Activated CD4-positive, CD25-positive, alpha-beta regulatory T cell treated with anti-CD3 and anti-CD28 coated beads, Interleukin-2, amount 50 U/mL, for 72 hours (primary cell): ENCODE measurements at places on chromosomes 3 and 15.
A peak's percentile ranks its signal among the peaks of the same experiment; 100 is the strongest.

DNA sequence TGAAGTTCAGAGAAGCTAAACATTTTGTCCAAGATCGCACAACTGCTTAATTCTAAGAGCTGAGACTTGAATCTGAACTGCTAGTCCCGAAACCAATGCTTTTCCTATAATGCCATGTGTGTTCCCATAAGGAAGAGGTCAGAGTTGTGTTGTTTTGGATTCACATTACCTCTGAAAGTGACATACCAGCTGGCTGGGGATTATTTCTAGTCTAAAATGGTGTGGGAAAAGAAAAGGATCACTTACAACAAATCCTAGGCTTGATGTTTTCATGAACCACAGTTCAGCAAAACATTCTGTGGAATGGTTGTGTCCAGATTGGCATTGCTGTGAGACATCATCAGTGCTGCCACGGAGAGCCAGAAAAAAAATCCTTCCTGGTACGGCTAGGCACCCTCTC, 35.0 kb upstream of the LRRC3B start:
- DNase-seq = no peak

DNA sequence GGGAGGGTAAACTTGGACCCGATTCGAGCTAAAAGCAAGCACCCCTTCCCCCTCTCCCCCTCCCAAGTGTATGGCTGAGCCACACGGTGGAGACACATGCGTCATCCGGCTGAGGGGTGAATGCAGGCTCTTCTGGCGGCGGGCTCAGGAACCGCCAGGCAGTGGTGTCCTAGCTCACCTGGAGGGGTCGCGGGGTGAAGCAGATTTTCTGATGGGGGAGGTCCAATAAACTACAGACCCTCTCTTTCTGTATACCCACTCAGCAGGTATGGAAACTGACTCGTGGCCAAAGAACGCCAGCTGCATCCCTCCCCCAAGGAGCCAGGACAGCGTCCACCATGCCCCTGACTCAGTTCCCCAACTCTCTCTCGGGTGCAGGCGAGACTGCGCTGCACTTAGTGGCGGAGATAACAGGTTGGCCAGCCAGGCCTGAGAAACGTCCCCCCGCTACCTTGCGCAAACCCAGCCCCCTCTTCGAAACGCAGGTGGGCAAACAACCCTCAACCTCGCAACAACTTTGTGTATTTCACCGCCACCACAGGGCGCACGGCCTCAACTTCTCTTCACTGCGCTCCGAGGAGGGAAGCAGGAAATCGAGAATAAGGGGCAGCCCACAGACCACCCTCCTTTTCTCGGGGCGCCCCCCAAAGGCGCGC, 1.3 kb downstream of the MAGI1 start:
- no peak for DNase-seq

- no peak for DNase-seq
These were observed 801 bp upstream of the NGRN start for GRCh38 chr15:90264671-90265070.

GRCh38 chr3:79040701-79041100, 727.1 kb downstream of the ROBO1 start:
- no peak for DNase-seq

- no peak for DNase-seq
These were observed 150.7 kb upstream of the TLE3 start for GRCh38 chr15:70248116-70249025.

DNA sequence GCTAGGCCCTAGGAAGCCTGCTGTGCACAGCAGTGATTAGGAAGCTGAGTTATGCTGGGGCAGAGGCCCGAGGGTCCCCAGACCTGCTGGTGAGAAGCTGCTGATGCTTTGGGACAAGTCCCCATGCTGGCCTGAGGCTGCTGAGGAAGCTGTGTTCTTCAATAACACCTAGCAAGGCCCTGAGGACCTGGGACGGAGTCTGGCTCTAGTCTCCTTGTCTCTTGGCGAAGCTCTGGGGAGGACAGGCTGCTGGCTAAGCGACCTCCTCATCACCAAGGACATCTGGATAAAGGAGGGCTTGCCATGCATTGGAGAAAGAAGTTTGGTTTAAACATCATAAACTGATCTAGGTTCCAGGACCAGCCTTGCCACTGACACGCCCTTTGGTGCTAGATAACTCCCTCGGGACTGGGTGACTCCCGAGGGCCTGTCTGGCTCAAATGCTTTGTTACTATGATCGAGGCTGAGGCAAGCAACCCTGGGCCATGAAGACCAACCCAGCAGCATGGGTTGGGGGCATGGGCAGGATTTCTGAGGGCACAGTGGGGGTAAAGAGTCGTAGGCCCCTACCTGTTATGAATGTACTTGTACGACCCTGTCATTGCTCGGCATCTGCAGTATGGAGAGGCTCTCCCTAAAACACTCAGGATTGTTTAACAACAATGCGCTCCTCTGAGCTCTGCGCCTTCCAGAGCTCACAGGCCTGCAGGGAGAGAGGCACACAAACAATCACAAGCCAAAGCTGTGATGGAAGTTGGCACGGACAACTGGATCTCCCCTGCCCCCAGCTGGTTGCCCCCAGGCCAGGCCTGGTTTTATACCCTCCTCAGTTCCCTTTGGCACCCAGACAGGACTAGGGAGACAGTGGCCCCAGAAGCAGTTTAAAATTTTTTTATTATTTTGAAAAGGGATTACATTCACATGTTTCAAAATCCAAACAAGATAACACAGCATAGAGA, 64.4 kb downstream of the LINGO1 start:
- DNase-seq = no peak

- no peak for DNase-seq
These were observed 23.9 kb upstream of the NEK10 start for GRCh38 chr3:27392950-27393679.

DNA sequence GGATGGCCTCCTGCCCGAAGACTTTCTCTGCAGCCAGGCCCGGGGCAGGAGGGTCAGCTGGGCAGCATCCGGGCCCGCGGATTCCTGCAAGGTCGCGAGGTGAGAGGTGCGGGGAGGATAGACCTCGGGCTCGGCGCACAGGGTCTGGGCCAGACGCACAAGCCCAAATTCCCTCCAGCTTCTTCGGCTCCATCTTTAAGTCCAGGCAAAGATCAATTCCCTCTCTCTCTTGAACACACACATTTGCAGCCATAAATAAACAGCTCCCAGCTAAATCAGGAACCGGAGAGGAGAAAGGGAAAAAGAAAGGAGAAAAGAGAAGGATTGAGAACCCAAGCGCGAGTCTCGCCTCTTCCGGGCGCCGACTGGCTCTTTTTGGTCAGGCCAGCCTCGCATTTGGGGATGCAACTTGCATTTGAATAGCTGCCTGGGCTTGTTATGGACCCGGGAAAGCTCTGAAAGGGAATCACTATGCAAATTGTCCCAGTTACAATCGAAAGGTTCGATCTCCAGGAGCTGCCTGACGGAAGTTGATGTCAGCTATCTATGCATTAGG, 14.5 kb upstream of the ONECUT1 start:
- no peak for DNase-seq

DNA sequence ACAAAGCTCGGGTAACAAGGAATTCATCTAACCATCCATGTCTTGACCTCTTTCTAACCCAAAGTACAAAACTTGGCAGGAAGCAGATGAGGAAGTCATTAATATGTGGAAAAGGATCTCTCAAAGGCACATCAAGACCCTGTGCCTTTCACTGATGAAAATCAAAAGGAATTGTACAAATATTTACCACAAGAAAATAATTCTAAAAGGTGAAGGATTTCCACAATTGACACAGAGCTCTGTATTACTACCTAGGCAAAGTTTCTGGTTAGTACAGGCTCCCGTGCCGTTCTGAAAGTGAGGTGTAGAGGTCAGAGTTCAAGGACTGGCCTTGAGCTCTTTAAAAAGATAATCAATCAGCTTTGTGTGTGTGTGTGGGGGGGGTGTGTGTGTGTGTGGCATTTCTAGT, 239.7 kb upstream of the ICE2 start:
- DNase-seq = no peak

DNA sequence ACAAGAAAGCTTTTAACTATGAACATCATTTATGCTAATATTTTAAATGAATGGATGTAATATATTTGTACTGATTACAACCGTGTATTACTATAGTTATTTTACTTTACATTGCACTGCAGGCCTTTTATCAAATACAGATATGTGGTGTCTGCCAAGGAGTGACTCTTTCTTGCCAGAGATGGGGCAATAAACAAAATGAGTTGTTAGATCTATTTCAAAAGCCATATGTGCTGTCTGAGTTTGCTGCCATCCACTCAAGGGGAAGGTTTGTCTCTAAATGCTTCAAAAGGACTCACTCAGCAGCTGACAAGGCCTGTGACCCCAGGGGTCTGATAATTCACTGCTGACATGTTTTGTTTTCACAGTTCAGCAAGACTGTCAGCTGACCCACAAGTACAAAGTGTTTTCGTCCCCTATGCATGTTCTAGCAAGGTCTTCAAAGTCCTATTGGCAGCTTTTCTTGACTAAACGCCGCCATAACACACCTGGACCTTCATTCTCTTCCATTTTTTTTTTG, 41.3 kb upstream of the ZBED2 start:
- no peak for DNase-seq

GRCh38 chr3:49629866-49630265, 44.3 kb upstream of the APEH start:
- DNase-seq = no peak

GRCh38 chr3:174310475-174310983, 548.6 kb upstream of the NAALADL2 start:
- no peak for DNase-seq

DNA sequence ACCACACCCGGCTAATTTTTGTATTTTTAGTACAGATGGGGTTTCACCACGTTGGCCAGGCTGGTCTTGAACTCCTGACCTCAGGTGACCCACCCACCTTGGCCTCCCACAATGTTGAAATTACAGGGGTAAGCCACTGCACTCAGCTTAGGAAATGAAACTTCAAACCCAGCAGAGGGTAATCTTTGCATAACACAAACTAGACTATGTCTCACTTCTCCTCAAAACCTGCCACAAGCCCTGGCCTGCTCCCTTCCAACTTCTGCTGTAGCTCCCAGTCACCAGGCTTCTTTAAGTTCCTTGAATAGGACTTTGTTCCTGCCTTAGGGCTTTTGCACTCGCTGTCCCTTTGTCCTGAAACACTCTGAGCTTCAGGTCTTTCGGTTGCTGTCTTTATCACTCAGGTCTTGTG, 39.2 kb upstream of the SEMA4B start:
- no peak for DNase-seq

GRCh38 chr15:59306520-59307164, 66.0 kb downstream of the MYO1E start:
- no peak for DNase-seq

- DNase-seq = peak; percentile 59
These were observed 1.2 kb downstream of the B2M start for GRCh38 chr15:44712346-44713005.

DNA sequence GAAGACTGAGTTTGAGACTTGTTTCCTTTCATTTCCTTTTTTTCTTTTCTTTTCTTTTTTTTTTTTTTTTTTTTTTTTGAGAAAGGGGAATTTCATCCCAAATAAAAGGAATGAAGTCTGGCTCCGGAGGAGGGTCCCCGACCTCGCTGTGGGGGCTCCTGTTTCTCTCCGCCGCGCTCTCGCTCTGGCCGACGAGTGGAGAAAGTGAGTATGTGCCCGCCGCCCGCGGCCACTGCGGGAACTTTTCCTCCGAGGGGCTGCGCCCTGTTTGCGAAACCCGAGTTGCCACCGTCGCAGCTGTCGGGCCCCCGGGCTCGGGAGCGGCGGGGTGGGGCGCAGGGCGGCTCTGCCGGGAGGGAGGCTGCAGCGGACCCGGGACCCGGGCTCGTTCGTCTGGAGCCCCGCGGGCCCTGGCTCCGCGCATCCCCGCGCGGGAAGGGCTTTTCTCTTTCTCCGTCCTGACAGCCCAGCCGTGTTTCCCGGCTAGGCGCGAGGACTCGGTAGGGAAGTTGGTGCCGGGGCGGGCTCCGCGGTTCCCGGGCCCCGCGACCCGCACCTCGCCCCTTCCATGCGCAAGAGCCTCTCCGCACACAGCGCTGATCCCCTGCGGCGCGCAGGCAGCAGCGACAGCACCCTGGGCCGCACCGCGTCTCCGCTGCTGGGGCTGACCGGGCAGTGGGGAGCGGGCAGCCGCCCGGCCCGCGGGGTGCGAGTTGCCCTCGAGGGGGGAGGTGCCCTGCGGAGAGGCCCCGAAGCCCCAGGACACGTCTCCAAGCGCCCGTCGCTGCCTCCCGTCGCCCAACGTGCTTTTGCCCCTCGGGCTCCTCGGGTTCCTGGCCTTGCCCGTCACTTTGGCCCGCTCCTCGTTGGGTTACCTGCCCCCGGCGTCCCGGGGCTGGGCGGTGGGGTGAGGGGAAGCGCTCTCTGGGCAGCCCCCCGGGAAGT, 1.4 kb downstream of the IGF1R start:
- DNase-seq = peak; percentile 46

DNA sequence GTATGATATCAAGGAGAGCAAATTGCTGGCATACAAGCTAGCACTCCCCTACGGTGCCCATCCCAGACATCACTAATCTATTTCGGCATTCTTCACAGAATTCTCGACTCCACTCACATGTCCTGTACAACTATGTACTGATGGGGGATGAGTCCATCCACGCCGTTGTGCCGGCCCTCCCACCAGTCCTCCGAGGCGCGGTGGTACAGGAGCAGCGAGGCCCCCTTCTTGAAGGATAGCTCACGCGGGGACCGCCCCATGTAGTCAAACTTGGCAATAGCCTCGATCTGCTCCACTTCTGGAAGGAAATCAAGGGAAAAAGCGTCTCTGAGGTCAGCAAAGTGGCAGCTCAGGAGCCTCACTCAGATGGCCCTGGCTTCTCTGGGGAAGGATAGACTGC, 31.0 kb upstream of the RAD18 start:
- no peak for DNase-seq
